ENCODE measurements at places on chromosomes 16 and 17.

DNA sequence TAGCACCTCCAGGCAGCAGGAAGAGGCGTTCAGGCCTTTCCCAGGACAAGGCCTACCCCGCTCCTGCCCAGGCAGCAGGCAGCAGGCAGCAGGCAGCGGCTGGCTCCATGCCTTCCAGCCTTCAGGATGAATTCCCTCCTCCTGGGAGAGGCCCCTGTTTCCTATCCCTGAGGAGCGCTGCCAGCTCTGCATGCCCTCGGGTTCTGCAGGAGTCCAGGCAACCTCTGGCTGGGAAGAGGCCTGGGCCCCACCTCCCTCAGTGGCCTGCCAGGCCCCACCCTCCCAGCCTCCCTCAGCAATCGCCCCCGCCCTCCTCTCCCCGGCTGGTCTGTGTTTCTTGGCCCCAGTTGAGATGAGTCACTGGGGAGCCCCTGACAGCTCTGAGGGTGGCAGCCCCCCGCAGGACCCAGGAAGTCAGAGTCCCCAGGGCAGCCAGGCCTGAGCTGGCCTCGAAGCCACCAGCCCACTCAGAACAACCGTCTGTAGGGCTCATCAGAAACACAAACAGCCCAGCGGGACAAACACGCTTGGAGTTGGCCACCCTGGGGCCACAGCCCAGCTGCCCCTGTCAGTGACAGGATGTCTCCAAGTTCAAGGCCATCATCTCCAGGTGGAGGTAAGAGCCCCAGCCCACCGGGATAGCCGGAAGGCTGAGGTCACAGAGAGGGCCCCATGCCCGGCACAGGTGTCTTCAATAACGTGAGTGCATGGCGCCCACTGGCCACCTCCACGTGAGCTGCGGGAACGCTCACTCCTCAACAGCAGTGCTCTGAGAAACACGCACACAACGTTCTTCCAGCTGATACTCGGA is 39.5 kb upstream of the CIBAR2 start:
- DNase-seq: peak; percentile 48

- DNase-seq: no peak
Observed at GRCh38 chr17:81365601-81366585, 29.4 kb upstream of the BAHCC1 start.

- no peak for DNase-seq
Observed at GRCh38 chr16:72922714-72923113, 125.2 kb downstream of the ZFHX3 start.

DNA sequence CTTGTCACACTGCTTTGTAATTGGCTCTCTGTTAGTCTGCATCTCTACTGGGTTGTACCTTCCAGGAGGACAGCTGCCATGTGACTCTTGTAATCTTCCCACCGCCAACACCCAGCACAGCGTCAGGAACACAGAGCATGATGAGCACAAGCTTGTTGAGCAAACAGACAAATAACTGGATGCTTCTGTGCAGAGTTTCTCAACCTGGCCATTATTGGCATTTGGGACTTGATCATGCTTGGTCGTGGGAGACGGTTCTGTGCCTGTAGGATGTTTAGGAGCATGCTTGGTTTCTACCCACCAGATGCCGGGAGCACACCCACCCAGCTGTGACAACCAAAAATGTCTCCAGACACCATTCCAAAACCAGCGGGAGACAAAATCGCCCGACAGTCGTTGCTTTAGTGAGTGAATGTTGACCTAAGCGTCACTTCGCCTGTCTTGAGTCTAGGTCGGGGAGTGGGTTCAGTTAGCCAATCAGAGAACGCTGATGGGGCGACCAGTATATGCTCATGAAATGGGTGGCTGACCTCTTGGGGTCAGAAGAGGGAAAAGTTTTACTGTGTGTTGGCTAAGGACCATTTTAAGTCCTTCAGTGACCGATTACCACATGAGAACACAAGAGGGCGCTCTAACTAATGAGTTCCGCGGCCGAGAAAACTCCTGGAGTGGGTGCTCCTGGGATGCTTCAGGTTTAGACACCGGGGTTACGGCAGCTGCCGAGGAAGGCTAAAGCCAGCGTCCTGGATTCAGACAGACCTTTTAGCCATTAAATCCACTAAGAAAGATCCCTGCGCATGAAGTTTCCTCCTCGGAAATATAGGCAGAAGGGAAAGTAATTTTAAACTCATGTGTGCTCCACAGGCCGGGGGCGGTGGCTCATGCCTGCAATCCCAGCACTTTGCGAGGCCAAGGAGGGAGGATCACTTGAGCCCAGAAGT is 57.8 kb upstream of the TEX2 start:
- no peak for DNase-seq

DNA sequence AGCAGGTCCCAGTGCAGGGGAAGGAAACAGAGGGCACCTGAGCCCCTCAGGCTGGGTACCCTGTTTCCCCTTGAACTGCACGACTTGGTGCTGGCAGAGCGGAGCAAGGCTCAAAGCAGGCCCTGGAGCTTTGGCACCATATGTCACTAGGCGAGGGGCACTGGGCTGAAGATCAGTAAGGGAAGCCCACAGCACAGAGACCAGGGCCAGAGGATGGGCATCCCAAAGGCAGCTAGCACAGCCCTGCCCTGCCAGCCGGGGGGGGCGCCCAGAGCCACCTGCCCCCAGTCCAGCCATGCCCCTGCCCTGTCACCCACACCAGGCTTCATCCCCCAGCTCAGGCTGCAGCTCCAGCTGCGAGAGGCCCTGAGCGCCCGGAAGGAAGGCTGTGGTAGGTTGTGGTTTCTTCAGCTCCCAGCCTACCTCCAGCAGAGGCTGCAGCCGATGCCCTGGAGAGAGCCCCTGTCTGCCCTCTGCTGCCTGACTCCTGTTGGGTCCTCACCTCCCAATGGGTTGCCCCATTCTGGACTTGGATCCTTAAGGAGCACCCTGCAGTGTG is 10.9 kb downstream of the NHERF1 start:
- no peak for DNase-seq

- peak; percentile 33 for DNase-seq
Observed at GRCh38 chr17:38982858-38983746, 15.9 kb upstream of the FBXO47 start.

- DNase-seq: no peak
Observed at GRCh38 chr17:46159686-46160085, 33.5 kb downstream of the KANSL1 start.

DNA sequence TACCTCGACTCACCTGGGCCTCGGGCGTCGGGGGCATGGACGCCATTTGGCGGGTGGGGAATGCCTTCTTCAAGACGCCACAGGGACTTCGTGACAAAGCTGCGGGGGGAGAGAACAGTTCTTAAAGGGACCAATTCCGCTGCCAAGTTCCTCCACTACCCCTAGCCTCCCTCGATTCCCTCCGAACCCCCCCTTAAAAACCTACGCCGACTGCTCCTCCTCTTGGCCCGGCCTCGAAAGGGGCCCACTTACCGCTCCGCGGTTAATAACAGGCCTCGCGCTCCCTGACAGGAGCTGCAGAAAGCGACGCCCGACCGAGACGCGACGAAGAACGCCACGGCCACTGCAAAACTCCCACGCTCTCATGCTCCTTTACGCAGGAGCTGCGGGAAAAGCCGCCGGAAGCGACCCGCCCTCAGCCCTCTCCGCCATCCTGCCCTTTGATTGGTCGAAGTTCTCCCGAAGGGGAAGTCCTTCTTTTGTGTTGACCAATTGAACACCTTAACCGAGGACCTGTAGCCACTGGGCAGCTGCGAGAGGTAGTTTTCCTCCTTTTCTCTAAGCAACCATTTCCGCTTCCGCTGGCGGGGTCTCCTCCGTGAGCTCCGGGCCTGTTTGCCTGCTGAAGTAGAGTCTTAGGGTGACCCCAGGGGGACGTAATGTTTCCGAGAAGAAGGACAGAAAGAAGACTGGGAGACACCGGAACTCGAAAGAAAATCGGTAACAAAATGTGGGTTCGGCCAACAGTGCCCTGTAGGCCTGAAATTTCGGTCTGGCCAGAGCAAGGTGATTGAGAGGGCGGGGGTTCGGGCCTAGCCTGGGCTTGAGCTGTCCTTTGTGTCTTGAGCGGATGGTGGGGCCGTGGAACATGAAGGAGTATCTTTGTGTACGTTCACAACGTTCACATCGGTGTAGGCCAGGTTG is at the start of the genes NAA60 and ZNF597:
Gene NAA60 (plus strand): TSS at position 573 of the 924 bp plus-strand sequence. CDS start 32,548 bp downstream, outside the sequence.
Gene ZNF597 (minus strand): TSS at position 397 of the 924 bp plus-strand sequence. CDS start 351 bp downstream, at position 46.
- peak; percentile 84 for DNase-seq

DNA sequence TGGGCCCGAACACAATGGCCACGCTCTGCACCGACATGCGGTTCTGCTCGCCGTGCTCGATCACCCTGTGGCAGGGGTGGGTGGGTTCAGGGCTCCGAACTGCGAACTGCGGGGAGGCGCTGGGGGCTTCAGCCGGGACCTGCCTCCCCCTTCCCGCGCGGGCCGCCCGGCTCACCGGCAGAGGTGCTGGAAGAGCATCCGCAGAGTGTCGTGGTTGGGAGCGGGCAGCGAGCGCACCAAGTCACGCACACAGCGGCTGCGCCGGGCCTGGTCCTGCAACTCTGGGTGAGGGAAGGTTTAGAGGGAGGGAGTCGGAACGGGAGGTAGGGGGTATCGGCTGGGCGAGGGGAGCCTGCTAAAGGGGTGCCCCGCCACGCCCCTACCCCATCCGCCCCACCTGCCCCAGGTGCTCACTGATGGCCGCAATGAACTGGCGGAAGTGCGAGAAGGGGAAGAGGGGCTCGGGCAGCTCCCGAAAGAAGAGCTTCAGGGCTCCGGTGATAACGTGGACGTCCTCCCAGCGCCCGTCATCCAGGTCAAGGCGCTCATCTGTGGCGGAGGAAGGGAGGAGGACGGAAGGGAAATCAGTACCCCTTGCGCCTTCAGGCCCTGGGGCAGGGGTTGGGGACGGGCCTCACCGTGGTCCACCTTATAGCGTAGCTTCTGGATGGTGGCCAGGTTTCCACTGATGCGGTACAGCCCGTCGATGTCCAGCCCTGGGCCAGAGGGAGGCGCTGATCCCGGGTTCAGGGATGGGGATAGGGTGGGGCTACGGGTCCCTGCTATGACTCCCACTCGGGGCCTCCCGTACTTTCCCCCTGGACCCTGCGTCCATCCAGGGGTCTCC is 36.9 kb downstream of the ARHGAP27 start:
- no peak for DNase-seq

- DNase-seq: no peak
Observed at GRCh38 chr17:9487406-9487805, 88.2 kb downstream of the STX8 start.

All from pulmonary artery endothelial cell (primary cell).